ENCODE measurements at places on chromosomes 6 and 20.

GRCh38 chr6:48111143-48111506 is at the start of gene PTCHD4:
PTCHD4 (minus strand) TSS chr6:48111197; CDS start chr6:48068957, 42,240 bp downstream.
- DNase-seq = no peak

- DNase-seq = no peak
Measured at GRCh38 chr6:113120582-113121285, 736.4 kb upstream of the MARCKS start.

DNA sequence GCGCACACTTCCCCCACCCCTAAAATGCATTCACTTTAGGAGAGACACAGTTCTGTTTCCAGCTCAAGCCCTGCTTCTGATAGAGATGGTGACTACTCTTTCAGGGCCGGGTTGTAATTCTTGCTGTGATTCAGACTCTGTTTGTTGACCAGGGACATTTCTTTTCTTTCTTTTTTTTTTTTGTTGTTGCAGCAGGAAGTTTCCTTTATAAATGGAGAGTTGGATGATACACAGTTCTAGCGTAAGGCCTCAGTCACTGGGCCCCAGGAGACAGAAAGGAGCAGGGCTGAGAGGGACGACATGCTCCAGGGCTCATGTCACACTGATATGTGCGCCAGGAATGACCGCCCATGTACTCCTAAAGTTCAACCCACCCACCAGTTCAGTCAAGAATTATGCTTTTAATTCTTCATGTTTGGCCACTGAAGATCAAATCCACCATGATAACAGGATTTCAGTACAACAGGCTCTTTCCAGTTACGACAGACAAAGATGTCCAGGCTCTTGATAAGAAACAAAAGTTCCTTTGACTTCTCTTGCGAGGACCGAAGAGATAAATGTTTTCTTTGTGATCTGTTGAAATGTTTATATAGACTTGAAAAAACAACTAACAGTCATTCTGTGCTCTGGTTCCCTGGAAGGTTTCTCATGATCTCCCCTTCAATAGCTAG is 142.5 kb downstream of the CD164 start:
- no peak for DNase-seq

- no peak for DNase-seq
Measured at GRCh38 chr6:22530506-22530905, 38.9 kb upstream of the HDGFL1 start.

DNA sequence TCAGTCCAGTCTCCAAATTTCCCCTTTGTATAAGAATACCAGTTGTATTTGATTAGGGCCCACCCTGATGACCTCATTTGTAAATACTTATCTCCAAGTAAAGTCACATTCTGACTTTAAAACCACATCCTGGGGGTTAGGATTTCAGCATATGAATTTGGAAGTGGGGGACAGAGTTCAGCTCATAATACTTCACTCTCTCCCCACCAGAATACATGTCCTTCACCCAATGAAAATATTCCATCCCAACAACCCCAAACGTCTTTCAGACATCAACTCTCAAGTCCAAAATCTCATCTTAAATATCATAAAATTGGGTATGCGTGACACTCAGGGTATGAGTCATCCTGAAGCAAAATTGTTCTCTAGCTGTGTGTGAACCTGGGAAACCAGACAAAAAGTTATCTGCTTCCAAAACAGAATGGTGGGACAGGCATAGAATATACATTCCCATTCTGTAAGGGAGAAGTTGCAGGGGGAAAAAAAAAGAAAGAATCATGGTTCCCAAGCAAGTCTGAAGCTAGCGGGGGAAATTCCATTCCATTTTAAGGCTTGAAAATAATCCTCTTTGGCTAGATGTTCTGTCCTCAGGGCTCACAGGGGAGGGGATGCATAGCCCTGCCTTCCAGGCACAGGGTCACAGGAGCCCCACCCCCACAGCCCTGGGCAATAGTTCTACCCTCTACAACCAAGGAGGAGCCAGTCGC is 113.9 kb downstream of the ADAT2 start:
- no peak for DNase-seq

GRCh38 chr6:80946402-80946801 is 806.1 kb downstream of the TENT5A start:
- no peak for DNase-seq

DNA sequence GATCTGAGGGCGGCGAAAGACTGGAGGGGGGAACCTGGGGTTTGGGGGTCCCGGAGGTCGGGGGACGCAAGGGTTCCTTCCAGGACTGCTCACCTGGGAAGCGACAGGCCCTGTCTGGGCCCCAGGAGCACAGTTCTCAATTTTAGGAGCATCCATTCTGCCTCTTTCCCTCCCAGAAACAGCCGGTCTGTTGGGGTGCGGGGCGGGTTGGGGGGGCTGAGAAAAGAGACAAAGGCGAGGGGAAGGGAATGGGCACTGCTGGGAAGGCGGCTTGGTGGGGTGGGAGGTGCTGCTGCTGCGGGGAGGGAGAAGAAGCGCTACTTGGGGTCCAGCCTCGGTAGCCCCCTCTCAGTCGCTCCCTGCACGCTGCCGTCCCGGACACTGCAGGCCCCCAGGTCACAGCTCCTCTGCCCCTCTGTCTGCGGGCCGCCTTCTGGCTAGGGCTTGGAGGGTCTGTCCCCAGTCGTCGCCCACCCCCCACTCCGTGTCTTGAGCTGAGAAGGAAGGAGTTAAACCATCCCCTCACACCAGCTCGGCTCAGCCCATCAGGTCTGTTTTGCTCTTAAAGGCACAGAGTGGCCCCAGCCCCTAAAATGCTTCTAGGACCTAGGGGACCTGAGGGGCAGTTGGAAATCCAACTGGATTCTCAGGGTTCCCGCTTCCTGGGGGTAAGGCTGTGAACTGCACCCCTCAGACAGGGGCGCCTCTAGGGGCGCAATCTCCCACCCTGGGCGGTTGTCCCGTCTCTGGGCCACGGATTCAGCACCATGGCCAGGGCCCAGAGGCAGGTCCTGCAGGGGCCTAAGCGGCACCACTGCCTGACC is 690 bp downstream of the GDAP1L1 start:
- DNase-seq = no peak

All from NCI-H1694 treated with DMSO at 0.1 percent for 48 hours (cell line).